ENCODE measurements at places on chromosomes 4 and X.

DNA sequence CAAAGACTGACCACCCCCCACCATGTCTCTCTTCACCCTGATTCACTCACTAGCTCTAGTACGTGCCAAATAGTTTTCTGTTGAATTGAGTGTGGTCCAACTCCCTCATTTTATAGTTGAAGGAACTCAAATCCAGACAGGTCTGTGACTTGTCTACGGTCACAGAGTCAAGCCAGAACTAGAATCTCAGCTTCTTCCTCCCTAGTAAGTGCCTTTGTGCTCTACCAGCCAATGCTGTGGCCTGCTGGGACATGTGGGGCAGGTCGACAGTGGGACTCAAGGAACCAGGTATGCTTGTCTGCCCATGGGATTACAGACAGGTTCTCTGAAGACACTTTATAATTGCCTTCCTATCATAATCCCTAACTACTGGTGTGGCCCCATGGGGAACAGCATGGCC is 108.6 kb upstream of the CPEB2 start:
- DNase-seq: no peak

DNA sequence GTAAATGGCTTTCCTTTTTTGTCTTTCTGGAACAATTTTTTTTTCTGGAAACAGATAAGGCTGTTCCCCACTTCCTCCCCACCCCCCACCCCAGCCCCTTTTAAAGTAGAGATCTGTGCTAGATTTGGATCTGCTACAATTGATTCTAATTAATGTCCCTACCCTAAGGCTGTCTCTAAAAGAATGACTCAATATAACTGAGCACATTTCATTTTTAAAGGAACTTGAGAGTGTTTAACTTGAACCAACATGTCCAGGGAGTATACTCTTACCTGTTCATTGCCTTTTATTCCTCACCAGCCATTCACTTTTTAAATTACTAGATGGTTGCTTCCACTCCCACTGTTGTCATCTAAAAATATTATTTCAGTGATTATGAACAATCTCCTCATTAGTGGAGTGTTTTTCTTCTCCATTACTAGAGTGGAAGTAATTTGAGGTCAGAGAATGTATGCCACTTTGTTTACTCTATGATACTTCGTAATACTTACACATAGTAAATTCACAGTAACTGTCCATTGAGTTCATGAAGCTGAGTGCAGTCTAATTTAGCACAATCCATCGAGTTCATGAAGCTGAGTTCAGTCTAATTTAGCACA is 14.1 kb upstream of the CNOT6L start:
- DNase-seq: no peak

GRCh38 chr4:82753725-82754410 is 44.7 kb downstream of the SCD5 start:
- DNase-seq: no peak

GRCh38 chr4:113725963-113726362 is 35.6 kb downstream of the CAMK2D start:
- no peak for DNase-seq

- no peak for DNase-seq
Observed at GRCh38 chr4:26000274-26000950, 86.4 kb downstream of the SMIM20 start.

- DNase-seq: no peak
Observed at GRCh38 chr4:76670631-76671030, 227.3 kb downstream of the SOWAHB start.

- DNase-seq: no peak
Observed at GRCh38 chr4:25930731-25931354, 16.8 kb downstream of the SMIM20 start.

GRCh38 chrX:110954428-110955100 is 141.4 kb upstream of the PAK3 start:
- DNase-seq: no peak

DNA sequence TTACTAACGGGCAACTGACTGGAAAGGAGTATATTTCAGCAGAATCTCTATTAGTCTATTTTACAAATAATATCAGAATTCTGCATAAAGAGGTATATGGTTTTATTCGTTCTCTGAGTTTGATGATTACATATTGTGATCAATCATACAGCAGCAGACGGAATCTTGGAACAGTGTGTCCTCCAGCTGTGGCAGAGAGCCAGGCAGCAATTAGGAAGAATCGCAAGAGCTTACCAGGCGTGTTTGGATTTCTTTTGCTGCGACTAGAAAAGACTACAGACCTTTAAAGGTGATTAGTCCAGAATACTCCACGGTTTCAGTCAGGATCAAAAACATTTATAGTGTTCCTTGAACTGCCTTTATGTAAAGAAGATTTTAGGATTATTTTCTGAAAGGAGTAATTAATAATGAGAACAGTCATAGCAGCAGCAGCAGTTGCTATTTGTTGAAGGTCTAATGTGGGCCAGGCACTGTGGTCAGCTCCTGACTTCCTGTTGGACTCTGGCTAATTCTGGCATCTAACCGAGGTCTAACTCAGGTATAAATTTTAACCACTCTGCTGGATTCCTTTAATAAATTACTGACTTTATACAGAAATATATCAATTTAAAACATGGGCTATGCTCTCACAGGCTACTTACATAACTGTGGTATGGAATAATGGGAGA is 225.3 kb upstream of the CXorf66 start:
- DNase-seq: no peak

GRCh38 chr4:22508376-22508775 is 7.5 kb downstream of the ADGRA3 start:
- DNase-seq: no peak

DNA sequence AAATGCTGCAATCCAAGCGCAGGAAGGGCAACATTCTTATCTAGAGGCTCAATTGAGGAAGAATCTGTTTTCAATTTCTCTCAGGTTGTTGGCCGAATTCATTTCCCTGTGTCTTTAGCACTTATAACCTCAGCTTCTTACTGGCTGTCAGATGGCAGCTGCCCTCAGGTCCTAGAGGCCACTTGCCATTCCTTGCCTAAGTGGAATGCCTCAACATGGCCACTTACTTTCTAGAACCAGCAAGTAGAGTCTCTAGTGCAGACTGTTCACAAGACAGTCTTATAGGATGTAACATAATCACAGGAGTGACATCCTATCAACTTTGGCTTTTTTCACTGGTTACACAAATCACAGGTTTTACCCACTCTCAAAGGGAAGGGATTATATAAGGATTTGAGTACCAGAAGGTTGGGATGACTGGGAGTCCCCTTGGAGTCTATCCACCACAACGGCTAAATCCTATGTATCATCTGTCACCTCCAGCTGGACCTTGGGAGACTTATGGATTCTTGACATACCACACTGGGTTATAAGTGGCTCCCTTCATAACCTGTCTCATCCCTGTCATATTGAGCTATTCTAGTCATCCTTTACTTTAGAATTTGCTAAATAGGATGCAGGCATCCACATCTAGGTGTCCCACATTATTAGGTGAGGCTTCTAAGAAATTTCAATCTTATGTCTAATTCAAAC is 297.9 kb upstream of the CTSO start:
- no peak for DNase-seq

GRCh38 chrX:5774446-5774845 is 454.2 kb downstream of the NLGN4X start:
- no peak for DNase-seq

DNA sequence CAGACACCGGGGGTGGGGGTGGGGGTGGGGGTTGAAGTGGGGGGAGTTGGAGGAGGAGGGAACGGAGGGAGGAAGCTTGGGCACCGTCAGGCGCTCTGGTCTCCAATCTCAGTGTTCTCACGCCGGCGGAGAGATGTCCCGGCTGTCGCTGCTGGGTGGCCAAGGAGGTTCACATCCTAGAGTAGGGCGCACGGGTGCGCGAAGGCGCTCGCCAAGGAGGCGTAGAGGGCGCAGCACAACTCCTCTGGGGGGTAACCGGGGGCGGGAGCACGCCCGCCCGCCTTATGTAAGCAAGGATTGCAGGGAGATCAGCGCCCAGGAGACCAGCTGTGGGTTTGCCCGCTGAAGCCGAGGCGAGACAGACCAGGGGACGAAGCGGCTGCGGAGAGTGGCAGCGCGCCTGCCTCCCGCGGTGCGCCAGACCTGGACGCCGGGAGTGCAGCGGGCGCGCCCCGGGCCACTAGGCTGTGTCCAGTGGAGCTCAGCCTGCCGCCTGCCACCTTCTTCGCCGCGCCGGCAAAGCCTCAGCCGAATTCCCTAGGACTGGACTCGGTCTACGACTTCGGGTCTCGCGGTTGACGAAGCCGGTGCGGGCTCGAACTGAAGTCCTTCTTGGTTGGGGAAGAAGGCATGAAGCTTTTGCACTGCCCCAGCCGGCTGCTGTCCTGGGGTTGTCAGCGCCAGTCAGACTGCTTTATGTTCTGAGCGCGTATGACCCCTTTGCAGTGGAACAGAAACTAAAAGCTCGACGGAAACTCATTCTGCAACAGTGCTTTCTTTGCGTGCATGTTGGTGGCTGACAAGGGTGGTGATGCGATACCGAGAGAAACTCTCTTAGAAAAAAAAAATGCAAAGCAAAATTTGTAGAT is 707 bp upstream of the UNC5C start:
- no peak for DNase-seq

GRCh38 chrX:11566789-11567188 is 98.9 kb downstream of the ARHGAP6 start:
- no peak for DNase-seq

- DNase-seq: no peak
Observed at GRCh38 chrX:136546371-136546781, 14.4 kb downstream of the VGLL1 start.

- DNase-seq: no peak
Observed at GRCh38 chr4:110071466-110071865, 126.9 kb downstream of the ELOVL6 start.

DNA sequence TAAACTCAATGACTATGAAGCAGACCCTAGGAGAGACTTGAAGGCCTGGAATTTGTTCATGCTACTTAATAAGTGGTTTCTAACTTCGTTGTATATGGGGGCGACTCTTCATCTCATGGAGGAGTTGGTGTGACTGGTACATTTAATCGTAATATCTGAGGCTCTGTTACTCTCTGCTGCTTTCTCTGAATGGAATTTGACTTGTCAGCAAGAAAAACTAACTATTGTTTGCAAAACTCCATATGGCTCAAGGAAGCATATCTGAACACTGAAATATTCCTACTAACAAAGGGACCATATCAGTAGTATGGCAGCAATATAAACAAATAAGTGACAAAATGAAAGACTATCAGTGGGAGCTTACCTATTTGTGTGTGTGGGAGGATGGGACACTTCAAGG is 132.0 kb upstream of the RPS6KA6 start:
- no peak for DNase-seq

GRCh38 chr4:75644095-75644494 is 13.8 kb upstream of the CDKL2 start:
- no peak for DNase-seq

- no peak for DNase-seq
Observed at GRCh38 chr4:57763070-57763469, 652.9 kb upstream of the IGFBP7 start.

DNA sequence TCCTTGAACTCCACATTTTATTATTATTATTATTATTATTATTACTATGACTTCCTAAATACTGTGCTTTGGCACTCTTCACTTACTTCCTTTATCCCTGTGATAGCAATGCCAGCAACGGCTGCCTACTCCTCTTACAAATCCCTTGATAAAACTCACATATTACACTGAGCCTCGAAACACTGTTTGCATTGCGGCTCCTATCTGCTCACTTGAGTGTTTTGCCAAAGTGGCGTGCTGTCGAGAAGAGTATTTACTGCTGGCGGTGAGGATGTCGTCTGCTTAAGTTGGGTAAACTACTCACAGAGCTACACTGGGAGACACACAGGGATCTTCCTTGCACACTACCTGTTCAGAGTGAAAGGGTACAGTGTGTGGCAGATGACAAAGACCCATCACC is 143.4 kb upstream of the VCX3A start:
- no peak for DNase-seq

- DNase-seq: no peak
Observed at GRCh38 chr4:124173912-124174311, 538.6 kb downstream of the ANKRD50 start.

DNA sequence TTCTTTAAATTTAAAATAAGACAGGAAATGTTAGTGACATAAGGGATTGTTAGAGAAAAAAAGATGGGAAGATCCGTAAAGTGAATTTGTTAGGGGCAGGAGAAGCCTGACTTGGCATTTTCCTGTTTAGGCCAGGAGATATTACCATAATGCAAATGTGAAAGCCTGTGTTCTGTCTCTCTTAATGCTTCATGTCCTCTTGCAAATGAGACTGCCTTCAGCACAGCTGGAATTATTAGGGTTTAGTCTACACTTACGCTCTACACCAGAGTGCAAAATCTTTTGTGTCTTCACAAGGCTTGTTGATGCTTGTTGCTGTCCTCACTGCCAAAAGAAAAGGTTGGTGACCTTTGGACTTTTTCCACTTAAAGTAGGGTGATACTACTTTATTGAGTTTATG is 56.8 kb downstream of the JADE1 start:
- no peak for DNase-seq

GRCh38 chrX:132452911-132453550 is 35.8 kb downstream of the MBNL3 start:
- DNase-seq: no peak

GRCh38 chr4:24884902-24885301 is 27.9 kb downstream of the CCDC149 start:
- no peak for DNase-seq

DNA sequence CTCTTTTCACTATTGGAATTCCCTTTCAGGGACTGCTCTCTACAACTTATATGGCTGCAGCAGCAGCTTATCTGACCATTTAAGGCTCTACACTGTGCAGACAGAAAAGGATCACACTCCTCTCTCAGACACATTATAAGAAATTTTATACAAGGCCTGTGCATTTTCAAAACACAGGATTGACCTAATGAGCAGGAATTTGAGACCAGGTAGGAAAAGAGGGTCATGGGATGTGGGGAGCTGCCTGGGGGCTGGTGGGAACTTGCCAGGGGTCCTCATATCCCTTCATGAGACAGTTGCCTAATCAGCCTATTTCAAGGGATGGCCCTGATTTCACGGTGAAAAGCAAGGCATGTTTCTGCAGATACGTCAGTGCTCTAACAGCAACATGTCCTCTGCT is 77.1 kb downstream of the SORBS2 start:
- DNase-seq: no peak

- DNase-seq: no peak
Observed at GRCh38 chr4:126242679-126243390, 928.1 kb downstream of the FAT4 start.

GRCh38 chr4:65383589-65384305 is 286.5 kb downstream of the EPHA5 start:
- no peak for DNase-seq

DNA sequence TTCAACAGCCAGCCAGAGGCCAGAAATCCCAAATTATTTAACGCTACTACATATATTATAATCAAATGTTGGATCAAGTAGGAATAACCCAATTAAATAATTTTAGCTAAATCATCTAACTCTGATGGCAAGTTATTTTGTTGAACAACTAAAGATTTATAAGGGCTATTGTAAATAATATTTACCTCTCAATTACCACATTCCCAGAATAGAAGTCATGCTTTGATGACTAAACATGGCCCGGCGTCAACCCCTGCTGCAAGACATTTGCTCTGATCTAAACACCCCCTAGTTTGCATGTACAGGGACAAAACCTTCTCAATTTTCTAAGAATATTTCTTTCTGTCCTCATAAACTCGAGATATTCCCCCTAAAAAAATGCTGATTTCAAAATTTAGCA is 14.2 kb downstream of the VEGFC start:
- no peak for DNase-seq

GRCh38 chr4:74097631-74098426 is 1.2 kb downstream of the CXCL2 start:
- DNase-seq: no peak
